ENCODE measurements at places on chromosomes 4 and X.

- no peak for DNase-seq
Observed at GRCh38 chrX:129719931-129720530, 18.7 kb upstream of the XPNPEP2 start.

GRCh38 chr4:181690498-181690897, 552.7 kb upstream of the TENM3 start:
- no peak for DNase-seq

- no peak for DNase-seq
Observed at GRCh38 chr4:99687120-99687519, 29.5 kb upstream of the C4orf54 start.

DNA sequence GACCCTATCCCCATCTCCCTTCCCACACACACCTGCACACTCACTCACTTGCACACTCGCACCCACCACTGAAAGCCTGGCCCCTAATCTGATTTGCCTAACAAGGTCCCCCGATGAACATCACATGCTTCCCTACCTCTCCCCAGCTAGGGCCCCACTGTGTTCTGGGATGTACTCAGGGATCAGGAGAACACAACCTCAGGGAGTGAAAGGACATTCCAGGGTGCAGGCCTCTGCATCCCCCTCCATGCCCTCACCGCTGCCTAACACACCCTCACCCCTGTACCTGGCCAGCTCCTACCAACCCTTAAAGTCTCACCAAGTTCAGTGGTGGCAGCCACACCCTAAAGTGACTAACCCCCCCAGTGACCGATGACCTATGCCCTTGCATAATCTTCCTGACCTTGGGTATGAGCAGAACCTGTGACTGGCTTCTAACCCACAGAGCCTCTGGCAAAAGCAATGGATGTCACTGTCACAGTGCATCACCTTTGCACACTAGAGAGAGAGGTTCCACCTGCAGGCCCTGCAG, 2.4 kb upstream of the AFAP1 start:
- DNase-seq, result no peak

GRCh38 chr4:66123831-66124413, 453.6 kb upstream of the EPHA5 start:
- no peak for DNase-seq

GRCh38 chr4:160414496-160414895, 1311.6 kb downstream of the RAPGEF2 start:
- DNase-seq, result no peak

GRCh38 chr4:1910643-1911042, 39.5 kb downstream of the NSD2 start:
- no peak for DNase-seq

- DNase-seq, result no peak
Observed at GRCh38 chr4:88697141-88697540, 488 bp downstream of the NAP1L5 start.

DNA sequence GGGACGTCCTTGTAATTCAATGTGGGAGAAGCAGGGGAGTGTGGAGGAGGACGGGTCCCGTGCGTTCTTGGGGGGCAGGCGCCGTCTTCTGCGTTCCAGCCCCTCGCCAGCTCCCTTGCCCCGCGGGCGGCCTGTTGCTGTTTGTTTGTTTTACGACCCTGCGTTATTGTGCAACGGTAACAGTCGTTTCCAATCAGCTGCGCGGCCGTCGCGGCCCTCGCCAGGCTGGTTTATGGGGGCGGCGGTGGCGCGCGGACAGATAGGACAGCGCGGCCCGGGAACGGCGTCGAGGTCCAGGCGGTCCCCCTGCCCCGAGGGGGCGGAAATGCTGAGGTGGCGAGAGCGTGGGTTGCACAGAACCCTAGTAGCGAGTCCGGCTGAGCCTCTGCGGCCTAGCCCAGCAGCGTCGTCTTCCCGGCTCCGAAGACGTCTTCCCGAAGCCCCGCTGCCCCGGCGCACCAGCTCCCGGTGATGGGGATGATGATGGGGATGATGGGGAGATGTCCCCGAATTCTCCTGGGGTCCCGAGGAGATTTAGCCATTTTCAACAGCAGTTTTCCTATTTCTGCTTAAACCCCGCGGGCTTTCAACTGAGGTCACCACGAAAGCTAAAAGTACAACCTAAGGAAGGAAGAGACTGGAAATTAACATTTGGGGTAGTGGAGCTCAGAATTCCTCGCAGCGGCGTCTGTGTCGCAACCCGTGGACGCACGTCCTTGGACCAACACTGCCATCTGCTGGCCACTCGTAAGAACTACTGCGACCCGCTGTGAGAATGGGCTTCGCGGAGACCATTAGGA, 4.8 kb downstream of the PDGFRA start:
- peak; percentile 45 for DNase-seq

- DNase-seq, result no peak
Observed at GRCh38 chrX:24117258-24117657, 32.3 kb upstream of the ZFX start.

GRCh38 chrX:134513091-134513490, 53.1 kb downstream of the HPRT1 start:
- no peak for DNase-seq

- DNase-seq, result no peak
Observed at GRCh38 chrX:122504026-122504425, 680.1 kb upstream of the GRIA3 start.

GRCh38 chr4:98242538-98242937, 18.6 kb upstream of the RAP1GDS1 start:
- no peak for DNase-seq

- no peak for DNase-seq
Observed at GRCh38 chrX:68699960-68700746, 52.7 kb downstream of the STARD8 start.

DNA sequence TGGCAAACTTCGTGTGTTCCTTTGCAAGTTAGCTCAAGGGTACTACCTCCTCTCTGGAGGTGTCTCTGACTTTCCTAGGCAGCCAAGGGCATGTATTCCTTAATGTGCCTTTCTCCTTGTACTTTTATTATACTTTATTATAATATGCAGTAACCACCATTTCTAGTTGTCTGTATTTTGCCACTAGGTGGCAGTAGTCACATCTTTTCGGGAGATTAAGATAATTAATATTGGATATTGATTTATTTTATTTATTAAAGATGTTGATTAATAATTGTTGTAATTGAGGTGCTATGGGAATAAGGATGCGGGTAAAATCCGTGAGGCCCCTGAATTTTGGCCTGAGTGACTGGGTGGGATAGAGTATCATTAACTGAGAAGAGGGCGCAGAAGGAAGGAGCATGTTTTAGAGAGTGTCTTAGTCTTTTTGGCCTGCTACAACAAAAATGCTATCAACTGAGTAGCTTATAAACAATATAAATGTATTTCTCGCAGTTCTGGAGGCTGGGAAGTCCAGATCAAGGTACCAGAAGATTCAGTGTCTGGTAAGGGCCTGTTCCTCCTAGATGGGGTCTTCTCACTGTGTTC, 153.3 kb downstream of the TMEM164 start:
- no peak for DNase-seq

DNA sequence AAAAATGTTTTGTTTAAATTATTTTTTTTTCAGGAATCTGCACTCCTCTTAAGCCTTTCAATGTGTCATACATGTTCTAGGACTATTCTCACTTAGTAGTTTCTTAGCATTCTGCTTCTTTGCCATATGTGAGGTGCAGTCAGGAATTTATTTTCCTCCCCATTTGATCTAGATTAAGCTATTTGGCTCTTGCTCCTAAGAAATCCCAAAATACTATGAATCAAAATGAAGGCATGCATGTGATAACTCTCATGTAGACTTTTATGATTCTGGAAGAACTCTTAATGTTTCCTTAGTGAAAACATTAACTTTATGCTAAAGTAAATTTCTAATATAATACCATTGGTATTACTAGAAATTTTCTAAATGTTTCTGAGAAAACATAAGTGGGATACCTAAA, 664.5 kb downstream of the RAPGEF2 start:
- no peak for DNase-seq

DNA sequence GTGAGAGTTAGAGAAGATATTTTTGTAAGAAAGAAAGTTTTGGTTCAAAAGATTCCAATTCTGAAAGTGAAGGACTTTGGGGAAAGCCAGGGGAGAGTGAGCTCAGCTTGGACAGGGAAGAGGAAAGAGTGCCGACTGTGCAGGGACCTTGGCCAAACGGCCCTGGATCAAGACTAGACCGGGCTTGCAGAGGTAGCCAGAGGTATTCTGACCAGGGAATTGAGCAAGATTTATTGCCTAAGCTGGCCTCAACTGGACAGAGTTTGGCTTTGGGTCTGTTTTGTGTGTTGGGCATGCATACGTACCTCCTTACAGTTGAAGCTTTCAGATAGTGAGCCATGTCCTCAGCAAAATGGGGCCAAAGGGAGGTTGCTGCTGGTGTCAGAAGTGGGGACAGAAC, 11.6 kb downstream of the PLAC1 start:
- no peak for DNase-seq

- no peak for DNase-seq
Observed at GRCh38 chrX:50333308-50333707, 128.7 kb downstream of the CCNB3 start.

- DNase-seq, result no peak
Observed at GRCh38 chrX:134810211-134810610, 151.9 kb upstream of the PLAC1 start.

DNA sequence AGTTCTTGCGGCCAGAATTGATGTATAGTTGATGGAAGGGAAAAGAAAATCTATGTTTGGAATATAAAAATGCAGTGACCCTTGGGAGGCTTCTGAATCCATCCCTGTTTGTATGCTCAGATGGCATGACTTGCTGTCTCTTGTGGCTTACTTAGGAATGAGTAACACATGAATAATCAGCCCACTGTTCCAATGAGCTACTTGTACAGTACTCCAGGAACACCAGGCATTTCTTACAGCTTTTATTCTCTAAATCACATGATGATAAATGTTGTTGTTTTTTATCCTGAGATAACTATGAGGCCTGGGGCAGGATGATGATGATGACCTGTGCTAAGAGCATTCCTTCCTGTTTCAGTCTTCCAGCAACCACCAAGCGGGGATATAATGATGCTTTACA, 18.9 kb downstream of the TMPRSS11E start:
- no peak for DNase-seq

DNA sequence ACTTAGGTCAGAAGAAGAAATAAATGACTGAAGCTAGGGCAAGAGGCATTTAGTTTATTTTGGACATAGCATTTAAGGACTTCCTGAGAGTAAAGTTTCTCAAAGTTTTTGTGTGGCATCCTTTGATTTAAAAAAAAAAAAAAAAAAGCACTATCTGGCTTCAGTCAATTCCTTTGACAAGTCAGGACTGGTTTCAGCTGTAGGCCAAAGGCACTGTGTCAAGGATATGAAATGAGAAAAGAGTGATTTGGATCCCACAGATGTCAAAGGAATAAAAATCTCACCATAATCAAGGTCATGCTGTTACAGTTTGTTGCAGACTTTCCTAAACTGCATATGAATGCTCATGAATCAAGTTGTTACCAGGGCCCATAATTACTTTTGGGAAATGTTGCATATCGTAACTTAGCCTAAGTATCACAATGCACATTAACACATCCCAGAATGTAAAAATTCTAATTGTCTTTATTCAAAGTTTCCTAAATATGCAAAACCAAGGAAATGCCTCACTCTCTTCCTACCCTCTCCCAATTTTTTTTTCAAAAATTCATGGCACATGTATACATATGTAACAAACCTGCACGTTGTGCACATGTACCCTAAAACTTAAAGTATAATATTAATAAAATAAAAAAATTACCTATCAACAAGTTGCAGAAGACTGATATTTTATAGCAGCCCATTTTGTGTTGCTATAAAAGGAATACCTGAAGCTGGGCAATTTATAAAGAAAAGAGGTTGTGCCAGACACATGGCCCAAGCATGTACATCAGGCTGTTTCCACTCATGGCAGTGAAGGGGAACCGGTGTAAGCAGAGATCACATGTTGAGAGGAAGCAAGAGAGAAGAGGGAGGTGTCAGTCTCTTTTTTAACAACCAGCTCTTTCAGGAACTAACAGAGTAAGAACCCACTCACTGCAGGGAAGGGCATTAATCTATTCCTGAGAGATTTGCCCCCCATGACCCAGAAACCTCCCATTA, 33.7 kb upstream of the ADAMTS3 start:
- DNase-seq, result no peak

- DNase-seq, result no peak
Observed at GRCh38 chrX:70293621-70294020, 3.7 kb downstream of the KIF4A start.

- DNase-seq, result no peak
Observed at GRCh38 chrX:22220941-22221340, 51.8 kb upstream of the CBLL2 start.

DNA sequence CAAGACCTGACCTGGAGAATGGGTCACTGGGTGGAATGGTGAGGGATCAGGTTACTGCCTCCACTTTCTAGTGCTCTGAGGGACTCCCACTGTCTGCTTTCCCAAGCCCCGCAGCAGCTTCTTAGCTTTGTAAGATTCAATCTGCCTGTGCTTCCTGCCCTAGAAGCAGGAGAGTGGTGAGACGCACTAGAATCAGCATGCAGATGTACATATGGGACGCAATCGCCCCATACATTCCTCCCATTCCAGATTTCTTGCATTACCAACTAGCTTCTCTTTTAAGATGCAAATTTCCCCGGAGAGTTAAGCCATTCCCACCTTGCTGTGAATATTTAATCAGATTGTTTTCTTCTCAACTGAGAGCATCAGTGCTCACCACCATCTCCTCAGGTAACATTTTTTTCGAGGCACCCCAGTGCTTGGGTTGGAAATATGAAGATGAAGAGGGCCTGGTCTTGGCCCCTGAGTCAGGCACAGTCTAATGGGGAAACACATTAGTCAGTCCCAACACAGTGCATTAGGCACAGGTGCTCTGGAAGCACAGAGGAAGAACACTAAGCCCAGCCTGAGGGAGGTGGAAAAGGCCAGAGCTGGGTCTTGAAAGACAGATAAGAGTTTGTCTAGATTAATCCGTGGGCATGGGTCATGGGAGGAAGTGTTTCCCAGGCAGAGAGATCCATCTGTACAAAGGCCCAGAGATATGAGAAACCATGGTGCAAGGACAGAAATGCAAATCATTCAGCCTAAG, 66.7 kb upstream of the PRPS1 start:
- DNase-seq, result no peak

DNA sequence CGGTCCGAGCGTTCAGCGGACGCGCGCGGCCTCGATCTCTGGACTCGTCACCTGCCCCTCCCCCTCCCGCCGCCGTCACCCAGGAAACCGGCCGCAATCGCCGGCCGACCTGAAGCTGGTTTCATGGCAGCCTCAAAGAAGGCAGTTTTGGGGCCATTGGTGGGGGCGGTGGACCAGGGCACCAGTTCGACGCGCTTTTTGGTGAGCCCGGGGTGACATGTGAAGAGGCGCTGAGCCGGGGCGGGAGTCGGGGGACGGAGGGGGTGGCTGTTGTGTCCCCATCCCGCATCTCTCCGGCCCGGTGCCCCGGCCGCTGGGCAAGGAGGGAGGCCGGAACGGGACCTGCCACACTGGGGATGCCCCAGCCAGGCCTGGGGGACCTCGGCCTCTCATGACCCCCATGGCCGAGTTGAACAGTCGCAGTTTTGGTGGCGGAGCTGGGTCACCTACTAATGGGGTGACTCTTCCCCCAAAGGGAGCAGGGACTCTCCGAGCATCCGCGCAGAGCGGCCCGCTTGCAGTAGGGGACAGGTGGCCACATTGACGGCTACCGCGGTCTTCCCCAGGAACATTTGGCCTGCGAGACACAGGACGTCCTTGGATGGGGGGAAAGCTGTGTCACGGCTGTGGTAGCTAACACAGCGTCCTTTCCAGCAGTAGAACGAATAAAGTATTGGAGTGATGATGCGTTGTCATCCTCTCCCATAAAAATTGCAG, at the start of gene GK:
Gene GK (plus strand): TSS at position 9 of the 717 bp plus-strand sequence. CDS start 115 bp downstream, at position 124.
- no peak for DNase-seq

Data from activated T-helper 1 cell treated with Interleukin-2 at 50 U/mL for 16 hours (primary cell).